ENCODE measurements at places on chromosomes 3 and 15.

- no peak for DNase-seq
These were observed 124.1 kb downstream of the NR2E3 start for GRCh38 chr15:71934446-71934845.

- DNase-seq: peak; percentile 46
These were observed 318.7 kb upstream of the STT3B start for GRCh38 chr3:31213869-31214486.

- no peak for DNase-seq
These were observed 5.1 kb downstream of the ANP32A start for GRCh38 chr15:68815598-68815997.

DNA sequence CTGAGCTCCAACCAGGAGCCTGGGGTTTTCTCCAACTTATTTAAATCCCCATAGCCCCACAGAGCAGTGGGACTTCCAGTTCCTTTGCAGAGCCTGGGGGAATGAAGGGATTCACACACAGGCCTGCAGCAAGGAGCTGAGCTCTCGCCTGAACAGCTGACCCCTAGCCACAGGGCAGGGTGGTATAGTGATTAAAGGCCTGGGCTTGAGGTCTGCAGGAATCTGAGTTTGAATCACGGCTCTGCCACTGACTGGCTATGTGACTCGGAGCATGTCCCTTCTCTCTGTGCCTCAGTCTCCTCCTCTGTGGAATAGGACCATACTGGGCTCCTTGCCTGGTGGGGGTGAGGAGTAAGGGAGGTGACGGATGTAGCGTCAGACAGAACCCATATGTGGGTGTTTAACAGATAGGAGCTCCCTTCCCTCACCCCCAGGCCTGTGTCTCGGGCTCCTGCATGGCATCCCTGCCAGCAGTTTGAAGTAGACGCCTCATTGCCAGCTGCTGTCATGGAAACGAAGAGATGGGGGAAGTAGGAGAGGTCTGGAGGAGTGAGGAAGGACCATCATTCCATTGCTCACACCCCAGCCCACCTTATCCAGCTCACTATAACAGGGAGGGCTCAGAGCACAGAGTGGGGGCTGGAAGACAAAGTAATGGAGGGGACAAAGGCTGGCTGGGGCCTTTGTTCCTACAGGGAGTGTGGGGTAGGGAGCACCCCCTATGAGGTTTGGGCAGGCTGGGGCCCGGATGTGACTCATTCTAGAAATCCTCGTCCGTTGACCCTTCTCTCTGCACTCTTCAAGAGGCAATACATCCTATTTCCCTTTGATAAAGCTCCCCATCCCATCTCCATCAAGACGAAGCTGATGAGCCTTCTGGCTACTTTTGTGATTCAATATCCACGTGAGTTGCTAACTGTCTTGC is 14.8 kb downstream of the HRH1 start:
- no peak for DNase-seq

DNA sequence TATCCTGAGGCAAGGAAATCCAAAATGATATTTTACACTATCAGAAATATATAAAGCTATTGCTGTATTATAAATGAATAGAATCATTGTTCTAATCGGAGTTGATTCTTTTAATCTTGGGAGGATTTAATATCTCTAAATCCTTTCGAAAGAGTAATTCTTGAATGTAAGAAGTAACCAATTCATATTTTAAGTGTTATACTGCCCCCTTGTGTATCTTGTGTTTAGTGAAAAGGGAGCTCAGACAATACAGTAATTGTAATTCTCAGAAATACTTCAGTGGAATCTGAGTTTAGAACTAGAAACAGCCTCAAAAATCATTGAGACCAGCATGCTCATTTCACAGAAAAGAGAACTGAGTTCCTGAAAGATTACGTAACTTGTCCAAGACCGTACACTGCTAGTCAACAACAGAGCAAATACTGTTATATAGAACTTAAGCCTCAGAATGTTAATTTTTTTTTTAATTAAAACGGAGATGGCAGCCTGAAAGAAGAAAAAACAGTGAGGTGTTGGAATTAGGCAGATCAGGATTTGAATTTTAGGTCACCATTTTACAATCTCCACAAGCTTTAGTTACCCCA is 42.9 kb downstream of the PLCH1 start:
- no peak for DNase-seq

- DNase-seq: no peak
These were observed 170.4 kb downstream of the KLHL25 start for GRCh38 chr15:85624291-85624801.

GRCh38 chr3:122189357-122189756 is 5.9 kb downstream of the CASR start:
- no peak for DNase-seq

DNA sequence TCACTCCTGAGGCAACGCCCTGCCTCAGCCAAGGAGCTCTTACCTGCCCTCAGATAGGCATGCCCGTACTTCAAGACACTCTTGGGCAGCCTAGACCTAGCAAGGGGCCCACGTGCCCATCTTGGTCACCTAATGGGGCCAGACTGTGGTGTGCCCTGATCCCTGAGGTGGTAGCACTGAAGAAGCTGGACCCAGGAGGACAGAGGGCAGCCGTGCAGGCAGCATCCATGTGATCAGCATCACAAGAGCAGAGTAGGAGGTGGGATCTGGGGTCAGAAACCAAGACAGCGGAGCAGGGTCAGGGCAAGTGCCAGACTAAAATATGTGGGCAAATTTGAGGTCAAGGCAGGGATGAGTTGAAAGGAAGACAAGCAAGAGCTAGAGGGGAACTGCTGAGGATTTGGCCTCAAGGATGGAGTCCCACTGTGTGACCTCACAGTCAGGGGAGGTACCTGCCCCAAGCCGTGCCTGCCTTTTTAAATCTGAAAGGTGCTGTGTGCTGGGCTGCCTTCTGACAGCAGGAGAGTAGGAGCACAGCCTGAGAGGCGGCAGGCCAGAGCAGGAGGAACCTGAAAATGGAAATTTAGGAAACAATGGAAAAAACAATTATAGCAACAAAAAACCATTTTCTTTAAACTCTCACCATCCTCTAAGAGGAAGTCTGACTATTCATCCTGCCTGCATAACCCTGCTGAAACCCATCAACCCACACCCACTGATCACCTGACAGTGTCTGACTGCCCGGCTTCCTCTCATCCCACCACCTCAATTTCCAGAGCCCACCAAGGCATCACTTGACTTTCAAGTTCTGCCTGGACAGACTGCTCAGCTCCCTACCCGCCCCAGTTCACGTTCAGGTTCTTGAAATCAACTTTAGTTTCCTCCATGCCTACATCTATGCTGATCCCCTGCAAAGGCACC is 7.3 kb downstream of the ZBTB38 start:
- DNase-seq: no peak

All from T-helper 9 cell (primary cell).